Spinal cord (tissue), 10 donors: ENCODE measurements at places on chromosomes 16 and 17. TPM values are rescaled to one million over a fixed set of nuclear protein-coding genes. Genes with fewer than 3 reads are reported as not detected.

The PYDC1 gene
- 2.0 TPM for polyA plus RNA-seq

The KARS1 gene
- polyA plus RNA-seq: 107 TPM

The SMIM5 gene
- 2.1 TPM for polyA plus RNA-seq

The WNT9B gene
- polyA plus RNA-seq: 0.93 TPM

The RAB26 gene
- polyA plus RNA-seq: 29.8 TPM
